NT2/D1 (cell line): ENCODE measurements at places on chromosomes 7 and 10.

- no peak for DNase-seq
Observed at GRCh38 chr7:131071786-131072504, 255.7 kb upstream of the MKLN1 start.

DNA sequence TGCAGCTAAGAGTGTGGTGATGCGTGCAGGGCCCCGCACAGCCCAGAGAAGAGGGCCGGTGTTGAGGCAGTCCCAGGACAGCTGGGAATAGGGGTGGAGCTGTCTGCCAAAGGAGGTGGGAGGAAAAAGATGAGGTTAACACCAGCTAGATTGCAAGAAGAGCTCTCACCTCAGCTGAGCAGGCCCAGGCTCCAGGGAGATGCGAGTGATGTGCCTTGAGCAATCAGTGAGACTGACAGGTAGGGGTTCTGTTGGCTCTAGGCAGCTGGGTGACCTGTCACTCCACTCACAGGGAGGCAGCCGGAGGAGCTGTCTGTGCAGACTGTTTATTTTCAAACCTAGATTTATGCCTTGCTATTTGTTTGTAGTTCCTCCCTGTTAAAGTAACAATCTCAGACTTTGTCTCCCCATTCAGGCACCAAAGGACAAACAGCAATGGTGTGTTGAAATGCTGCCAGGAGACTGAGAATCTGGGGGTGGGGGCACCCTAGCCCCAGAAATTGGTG is 205.1 kb upstream of the CXCL12 start:
- DNase-seq, result no peak

- DNase-seq, result no peak
Observed at GRCh38 chr7:16034866-16035265, 348.4 kb upstream of the MEOX2 start.

DNA sequence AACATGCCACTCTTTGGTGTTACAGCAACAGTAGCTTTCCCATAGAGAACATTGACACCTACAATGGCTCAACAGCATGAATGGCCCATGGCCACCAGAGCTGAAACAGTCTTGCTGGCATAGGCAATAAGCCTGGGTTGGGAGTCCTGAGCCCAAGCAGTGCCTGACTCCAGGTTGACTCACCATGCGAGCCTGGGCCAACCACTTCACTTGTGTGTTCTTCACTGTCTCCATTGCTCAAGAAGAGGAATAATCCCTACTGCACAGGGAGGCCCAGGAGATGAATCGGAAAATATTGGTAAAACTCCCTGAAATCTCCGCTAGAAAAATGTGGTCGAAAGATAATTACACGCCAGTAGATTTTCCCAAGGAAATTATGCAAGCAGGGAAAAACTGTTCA is 89.2 kb upstream of the INHBA start:
- DNase-seq, result no peak

DNA sequence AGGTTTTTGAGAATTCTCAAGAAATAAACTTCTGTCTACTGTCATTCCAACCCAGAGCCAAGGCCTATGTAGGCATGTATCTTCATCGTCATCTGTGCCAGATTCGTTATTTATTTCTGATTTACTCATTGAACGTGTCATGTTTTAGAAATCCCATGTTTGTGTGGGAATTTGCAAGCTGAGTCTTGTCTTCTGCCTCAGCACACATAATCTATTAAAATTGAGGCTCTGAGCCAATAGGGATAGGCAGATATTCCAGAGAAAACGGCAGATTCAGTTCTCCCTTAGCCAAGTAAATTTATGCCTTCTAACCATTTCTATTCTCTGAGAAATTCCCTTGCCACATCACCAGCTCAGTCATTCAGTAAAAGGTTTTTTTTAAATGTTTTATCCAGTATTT is 444.6 kb downstream of the REEP3 start:
- DNase-seq, result no peak

GRCh38 chr10:80664071-80664680 is 126.5 kb downstream of the SH2D4B start:
- peak; percentile 60 for DNase-seq

GRCh38 chr7:70539617-70540016 is 592.3 kb upstream of the GALNT17 start:
- DNase-seq, result no peak

- no peak for DNase-seq
Observed at GRCh38 chr10:129277841-129278240, 189.2 kb upstream of the MGMT start.

- no peak for DNase-seq
Observed at GRCh38 chr10:32049113-32049512, 7.1 kb downstream of the KIF5B start.

- DNase-seq, result no peak
Observed at GRCh38 chr10:78556705-78557432, 511.9 kb upstream of the ZMIZ1 start.

DNA sequence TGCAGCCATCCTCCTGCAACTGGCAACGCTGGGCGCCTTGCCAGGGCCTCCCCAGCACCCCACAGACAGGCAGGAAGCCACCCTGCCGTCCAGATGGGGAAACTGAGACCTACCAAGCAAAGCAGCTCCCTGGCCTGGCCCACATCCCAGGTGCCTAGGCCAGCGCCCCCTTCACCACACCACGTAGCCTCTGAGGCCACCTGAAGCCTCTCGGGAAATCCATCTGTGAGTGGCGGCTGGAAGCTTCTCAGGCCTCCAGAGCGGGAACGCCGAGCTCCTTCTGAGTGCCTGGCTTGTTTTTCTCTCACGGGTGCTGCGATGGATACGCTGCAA is 58.7 kb downstream of the UNCX start:
- DNase-seq, result no peak

- peak; percentile 6 for DNase-seq
Observed at GRCh38 chr10:50937230-50937907, 51.9 kb upstream of the A1CF start.

DNA sequence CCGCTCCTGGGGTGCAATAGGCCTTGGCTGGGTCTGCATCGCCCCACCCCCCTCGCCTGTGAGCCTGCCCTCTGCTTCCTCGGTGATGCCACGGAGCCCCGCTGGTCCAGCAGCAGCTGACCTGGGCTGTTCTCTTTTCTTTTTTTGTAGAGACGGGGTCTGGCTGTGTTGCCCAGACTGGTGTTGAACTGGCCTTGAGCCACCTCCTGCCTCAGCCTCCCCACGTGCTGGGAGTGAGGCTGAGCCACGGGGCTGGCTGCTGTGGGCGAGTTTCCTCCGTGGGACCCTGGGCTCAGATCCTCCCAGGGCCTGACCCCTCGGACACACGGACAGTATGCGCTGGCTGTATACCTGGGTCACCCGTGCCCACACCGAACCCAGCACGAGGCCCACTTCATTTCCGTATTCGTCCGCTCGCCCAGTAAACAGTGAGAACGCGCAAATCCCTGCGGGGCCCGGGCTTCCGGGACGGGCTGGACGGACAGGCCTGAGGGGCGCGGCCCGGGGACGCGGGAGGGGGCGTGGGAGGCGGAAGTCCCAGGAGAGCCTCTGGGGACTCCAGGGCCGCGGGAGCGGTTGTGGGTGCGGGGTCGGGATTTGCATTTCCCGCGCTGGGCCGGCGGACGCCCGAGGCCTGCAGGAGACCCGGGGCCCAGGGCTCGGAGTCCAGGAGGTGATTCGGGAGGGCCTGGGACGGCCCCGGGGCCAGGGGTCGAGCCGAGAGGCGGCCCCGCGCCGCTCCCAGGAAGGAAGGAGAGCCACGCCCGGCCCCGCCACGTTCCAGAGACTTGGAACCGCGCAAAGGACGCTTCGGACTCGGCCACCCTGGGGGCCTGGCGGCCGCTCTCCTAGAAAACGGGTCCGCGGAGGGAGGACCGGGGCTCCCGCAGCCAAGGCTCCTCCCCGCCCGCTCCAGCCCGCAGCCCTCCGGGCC is 57.7 kb upstream of the DNAJB6 start:
- DNase-seq, result no peak

GRCh38 chr7:36605261-36606051 is 118.8 kb downstream of the AOAH start:
- DNase-seq, result no peak

- DNase-seq, result no peak
Observed at GRCh38 chr7:77426052-77426404, 9.9 kb upstream of the GSAP start.

GRCh38 chr7:30909431-30909830 is 2.2 kb upstream of the AQP1 start:
- DNase-seq, result no peak

GRCh38 chr10:116848032-116848943 is 1.0 kb upstream of the ENO4 start:
- DNase-seq, result no peak

DNA sequence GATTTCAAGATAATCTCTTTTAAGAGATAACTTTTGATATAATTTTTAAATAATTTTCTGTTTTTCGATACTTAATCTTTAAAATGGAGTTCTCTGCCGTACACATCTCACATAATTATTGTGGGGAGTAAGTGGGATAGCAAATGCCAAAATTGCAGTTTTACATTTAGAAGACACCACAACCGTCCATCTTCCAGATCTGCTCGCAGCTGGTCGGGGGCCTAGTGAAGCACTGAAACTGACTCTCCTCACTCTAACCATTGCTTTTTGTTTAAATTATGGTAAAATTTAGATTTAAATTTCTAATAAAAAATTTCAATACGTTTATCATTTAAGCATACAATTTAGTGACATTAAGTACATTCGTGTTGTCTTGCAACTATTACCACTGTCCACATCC is 94.2 kb downstream of the PRR15 start:
- DNase-seq, result no peak

DNA sequence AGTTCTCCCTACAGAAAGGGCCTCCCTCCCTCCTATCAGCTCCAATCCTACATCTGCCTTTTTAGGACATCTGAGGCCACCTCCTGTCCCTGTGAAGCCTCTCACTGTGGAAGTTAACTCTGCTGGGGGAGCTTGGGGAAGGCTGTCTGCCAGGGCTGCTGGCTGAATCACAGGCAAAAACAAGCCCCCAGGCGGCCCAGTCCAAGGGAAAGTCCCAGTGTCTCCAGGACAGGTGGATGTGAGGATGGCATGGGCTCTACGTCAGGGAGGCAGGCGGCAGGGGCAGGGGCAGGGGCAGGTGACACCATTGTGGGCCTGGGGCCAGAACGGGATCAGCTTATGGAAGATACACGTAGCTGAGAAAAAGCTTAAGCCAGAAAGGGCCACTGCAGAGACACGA is 240.2 kb downstream of the MAD1L1 start:
- DNase-seq, result no peak

GRCh38 chr10:8312079-8312478 is 257.6 kb downstream of the GATA3 start:
- DNase-seq, result no peak

DNA sequence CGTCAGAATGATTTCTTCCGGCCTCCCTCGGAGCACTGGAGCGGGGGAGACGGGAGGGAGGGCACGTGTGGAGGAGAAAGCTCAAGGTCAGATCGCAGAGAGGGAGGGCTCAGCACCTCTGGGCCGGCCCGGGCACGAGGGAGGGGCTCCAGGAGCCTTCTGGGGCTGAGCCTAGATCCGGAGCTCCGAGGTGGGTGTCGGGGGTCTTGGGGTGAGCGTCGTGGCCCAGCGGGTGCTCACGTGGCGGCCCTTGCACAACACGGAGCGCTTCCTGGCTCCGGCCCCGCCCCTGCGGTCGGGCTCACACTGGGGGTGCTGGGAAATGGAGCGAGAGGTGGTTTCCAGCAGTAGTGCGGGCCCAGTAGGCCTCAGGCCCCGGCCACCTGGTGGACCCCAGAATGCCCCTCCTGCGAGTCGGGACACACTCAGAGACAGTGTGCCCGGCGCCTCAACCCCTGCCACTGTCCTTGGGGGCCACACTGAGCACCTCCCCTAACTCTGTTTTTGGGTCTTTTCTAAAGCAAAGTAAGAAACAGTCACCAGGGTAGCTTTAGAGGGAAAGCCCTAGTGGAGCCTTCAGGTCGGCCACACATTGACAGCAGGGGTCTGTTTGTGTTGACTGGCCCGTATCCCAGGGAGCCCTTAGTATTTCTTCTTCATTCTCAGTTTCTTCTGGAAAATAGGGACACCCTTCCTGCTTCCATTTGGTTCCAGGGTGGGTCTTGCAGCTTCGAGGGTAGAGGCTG is 798 bp downstream of the PPIF start:
- no peak for DNase-seq

DNA sequence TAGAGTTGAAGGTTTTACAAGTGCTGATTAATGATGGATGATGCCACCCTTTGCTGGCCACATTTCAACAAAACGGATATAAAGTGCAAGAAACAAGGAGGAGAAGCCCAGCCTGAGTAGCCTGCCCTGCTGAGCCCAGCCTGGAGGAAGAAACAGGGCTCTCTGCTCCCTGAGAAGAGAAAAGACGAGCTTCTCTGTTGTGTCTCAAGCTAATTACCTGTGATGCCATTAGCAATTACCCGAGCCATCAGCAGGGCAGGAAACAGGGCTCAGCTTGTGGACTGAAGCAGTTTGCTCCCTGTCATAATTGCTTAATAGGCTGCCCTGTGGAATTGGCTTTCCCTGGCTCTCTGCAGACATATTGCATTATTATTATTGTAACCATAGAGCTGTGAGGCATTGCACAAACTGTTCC is 709.3 kb upstream of the AUTS2 start:
- DNase-seq, result no peak

DNA sequence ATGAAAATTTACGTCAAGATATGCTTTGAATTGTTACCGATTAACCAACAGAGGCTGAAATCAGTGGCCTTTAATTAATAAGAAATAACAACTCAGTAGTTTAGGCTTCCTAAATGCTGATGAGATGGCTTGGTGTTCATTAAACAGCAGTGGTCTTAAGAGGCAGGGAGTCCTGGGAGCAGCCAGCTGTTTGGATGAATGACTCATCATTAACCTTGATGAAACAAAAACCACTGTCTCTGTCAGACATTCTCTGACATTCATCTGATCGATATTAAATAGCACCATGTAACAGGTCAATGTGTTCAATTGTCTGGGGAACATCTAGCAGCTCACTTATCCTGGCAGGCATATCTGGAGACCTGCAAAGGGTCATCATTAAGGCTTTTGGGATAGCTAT is 234.2 kb upstream of the LRRN3 start:
- DNase-seq, result no peak

GRCh38 chr10:11401264-11402235 is 209.9 kb downstream of the USP6NL start:
- DNase-seq, result no peak
